ENCODE measurements at places on chromosomes 16 and 17.

DNA sequence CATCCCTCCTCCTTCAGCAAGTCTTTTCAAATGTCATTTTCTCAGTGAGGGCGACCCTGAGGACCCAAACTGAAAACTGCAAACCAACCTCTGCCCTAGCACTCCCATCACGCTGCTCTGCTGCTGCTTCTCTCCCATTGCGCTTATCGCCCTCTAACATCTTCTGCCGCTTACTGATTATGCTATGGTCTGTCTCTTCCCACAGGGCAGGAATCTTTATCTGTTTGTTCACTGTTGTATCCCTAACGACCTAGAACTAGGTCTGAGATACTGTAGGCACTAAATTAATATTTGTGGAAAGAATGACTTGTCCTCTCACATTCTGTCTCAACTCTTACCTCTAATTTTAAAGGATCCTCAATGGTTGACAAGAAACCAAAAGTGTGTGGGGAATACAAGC is 12.5 kb downstream of the ZSCAN32 start:
- no peak for DNase-seq

- DNase-seq = no peak
These were observed 46.1 kb downstream of the RAB11FIP3 start for GRCh38 chr16:471353-472198.

DNA sequence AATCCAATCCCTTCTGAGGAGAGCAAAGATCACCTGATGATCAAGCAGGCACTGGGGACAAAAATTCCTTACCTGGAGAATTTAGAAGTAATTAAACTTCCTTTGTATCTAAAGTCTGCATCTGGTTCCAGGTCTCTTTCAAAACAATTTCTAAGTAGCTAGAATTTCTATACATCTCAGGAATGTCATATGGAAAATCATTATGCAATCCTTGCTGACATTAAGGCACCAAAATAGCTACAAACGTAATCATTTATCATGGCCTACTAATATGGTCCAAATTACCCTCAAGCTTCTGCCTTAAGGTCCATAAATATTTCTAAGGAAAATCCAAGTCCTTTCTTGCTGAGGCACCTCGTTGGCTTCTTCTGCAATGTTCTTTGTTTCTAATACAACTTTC is 32.9 kb upstream of the YPEL2 start:
- no peak for DNase-seq

GRCh38 chr17:43169561-43170139 is 1.4 kb upstream of the NBR1 start:
- DNase-seq = peak; percentile 13

- peak; percentile 15 for DNase-seq
These were observed 31.2 kb upstream of the TENT4B start for GRCh38 chr16:50121721-50122445.

- DNase-seq = peak; percentile 52
These were observed 68.7 kb downstream of the RAI1 start for GRCh38 chr17:17749921-17750320.

- no peak for DNase-seq
These were observed 14.6 kb upstream of the SLC38A7 start for GRCh38 chr16:58699151-58699550.

- no peak for DNase-seq
These were observed 240.5 kb downstream of the GSG1L start for GRCh38 chr16:27822996-27823395.

GRCh38 chr17:76384222-76384986 is at the start of gene SPHK1:
Gene SPHK1 (plus strand): TSS chr17:76384609. CDS start chr17:76385645, 1,036 bp downstream.
- peak; percentile 59 for DNase-seq

GRCh38 chr17:40522250-40522960 is 21.0 kb upstream of the TNS4 start:
- no peak for DNase-seq

DNA sequence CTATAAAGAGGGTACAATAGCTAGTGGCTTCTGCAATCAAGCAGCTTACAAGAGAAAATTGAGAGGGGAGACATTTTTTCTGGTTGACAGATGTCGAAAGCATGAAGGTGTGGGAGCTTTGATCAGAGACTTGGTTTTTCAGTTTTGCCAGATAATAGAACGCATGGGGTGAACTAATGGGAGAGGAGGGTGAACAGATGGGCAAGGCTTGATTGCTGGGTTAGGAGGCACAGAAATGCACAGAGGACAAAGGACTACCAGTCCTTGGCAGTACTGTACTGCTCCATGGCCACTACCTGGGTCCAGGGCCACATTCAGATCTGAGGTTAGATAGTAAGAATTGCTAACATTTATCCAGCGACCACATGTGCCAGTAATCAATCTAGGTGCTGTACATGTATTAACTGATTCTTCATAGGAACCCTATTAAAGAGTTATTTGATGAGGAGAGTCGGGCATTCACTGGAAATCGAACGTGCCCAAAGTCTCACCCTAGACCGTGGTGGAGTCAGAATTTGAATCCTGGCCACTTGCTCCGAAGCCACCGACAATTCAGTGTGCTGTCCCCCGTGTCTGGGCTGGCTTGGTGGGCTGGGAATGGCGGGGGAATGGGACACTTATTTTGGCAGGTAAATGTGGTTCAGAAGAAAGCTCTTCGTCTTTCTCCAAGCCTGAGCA is 873 bp upstream of the KSR1 start:
- DNase-seq = no peak

DNA sequence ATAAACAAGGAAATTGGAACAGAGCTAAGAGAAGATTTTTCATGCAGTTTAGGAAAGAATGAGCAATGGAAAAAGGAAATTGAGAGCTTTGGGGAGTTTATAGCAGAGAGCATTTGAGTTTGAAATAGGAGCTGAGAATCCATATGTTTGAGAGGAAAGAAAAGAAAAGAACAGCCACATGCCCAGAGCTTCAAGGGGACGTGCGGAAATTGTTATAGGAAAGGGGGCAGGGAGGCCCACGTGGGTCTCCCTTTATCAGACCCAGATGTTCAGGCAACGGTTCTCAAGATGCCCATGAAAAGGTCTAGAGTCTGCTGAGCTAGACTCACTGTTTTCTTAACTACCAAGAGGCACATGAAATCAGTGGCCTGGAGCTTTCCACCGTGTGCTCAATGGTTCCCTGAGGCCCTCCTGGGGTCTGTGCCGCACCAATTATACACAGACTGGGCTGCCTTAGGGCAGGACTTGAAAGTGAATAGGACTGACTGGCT is 31.2 kb downstream of the CHD9 start:
- no peak for DNase-seq

DNA sequence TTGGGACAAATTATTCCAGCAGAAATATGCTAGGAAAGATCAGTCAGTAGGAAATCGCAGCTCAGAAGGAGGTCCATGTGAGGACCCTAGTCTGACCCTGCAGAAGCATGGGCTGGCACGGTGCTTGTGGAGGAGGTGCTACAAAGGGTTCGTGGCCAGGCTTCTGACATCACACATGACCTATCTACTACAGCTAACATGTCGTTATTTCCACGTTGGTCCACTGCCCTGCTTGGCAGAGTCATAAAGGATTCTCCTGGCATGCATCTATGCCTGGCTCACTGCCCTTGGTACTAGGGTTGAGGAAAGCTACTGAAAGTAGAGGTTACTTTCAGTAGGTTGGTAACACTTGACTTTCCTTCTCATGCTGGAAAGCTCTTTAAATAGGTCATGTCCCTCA is 118.1 kb upstream of the SHISA6 start:
- DNase-seq = no peak

GRCh38 chr17:45958994-45959665 is 39.9 kb upstream of the STH start:
- DNase-seq = no peak

- peak; percentile 15 for DNase-seq
These were observed 5.7 kb upstream of the LPO start for GRCh38 chr17:58232707-58233156.

DNA sequence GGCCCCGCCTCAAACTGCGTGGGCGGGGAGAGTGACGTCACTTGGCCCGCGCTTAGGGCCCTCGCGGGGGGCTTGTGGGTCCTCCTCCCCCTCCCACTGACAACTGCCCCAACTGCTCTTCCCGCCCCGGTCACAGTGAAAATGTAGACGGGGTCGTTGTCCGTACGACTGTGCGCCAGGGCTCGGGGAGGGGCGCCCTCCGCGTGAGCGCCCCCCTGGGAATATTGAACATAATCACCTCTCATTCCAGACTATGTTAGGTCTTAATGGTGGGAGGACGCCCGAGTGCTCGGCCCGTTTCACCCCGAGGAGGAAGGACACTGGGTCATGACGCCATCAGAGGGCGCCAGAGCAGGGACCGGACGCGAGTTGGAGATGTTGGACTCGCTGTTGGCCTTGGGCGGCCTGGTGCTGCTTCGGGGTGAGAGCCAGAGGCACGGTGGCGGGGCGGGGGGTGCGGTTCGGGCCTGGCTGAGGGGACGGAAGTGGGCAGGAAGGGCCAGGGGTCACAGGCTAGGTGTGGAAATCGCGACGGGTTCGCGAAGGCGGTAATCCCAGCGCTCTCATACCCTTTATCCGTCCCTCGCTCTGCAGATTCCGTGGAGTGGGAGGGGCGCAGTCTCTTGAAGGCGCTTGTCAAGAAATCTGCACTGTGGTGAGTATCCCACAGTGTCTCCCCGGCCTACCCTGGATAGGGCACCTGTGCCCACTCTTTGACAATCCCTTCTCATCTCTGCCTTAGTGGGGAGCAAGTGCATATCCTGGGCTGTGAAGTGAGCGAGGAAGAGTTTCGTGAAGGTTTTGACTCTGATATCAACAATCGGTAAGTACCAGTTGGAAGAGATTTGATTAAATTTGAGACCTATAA is at the start of gene ELP5:
TSS of gene ELP5 (plus strand) at position 40 of the 868 bp plus-strand sequence. CDS start at position 376, 336 bp downstream.
- DNase-seq = peak; percentile 89

DNA sequence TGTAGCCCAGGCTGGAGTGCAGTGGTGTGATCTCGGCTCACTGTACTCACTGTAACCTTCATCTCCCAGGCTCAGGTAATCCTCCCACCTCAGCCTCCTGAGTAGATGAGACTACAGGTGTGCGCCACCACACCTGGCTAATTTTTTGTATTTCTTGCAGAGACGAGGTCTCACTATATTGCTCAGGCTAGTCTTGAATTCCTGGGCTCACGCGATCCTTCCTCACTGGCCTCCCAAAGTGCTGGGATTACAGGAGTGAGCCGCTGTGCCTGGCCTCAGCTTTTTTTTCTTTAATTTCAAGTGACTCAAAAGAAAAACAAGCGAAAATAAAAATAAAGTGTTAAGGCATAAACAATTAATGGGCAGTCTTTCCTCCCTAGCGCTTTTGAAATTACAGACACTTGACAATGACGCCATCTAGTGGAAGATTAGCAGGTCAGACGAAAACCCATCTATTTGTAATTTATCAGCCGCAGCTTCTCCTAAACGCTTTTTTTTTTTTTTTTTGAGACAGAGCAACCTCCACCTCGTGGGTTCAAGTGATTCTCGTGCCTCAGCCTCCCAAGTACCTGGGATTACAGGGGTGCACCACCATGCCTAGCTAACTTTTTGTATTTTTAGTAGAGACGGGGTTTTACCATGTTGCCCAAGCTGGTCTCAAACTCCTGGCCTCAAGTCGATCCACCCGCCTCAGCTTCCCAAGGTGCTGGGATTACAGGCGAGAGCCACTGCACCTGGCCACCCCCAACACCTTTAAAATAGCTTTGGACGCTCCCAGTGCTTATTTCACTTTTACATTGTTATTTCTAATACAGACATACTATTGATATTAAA is 28.1 kb upstream of the PECAM1 start:
- DNase-seq = no peak

DNA sequence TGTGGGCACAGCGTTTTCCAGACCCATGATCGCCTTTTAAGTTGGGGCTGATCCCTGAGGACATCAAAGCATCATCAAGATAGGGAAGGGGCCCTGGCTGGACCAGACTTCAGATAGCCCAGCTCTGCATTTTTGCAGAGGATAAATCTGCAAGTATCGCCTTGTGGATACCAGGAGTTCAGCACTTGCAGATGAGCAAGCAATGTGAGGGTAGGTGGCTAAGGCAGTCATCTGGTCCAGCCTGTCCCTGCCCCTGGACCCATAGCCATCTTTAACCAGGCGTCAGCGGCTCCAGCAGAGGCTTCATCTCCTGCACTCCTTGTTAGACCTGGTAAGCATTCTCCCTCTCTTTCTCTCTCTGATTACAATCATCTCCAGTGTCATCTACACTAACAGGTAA is 9.0 kb upstream of the MRPS23 start:
- DNase-seq = no peak

- DNase-seq = no peak
These were observed 30.3 kb downstream of the IRF8 start for GRCh38 chr16:85929259-85929721.

DNA sequence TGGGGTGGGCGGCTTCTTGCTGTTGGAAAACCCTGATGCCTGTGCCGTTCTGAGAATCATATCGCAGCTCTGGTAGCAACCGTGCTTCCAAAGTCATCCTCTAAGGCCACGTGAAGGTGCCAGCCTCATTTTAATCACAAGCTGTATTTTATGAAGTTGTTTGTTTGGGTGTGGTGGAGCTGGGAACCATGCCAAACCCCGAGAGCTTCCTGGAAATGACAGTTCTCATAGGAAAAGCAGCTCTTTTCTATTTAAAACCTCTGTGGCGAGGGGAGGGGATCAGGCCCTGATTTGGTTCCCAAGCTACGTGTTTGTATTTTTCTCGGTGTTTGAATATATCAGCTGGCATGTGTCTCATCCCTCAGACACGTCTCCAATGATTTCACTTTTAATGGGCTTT is 21.7 kb downstream of the KNOP1 start:
- peak; percentile 44 for DNase-seq

DNA sequence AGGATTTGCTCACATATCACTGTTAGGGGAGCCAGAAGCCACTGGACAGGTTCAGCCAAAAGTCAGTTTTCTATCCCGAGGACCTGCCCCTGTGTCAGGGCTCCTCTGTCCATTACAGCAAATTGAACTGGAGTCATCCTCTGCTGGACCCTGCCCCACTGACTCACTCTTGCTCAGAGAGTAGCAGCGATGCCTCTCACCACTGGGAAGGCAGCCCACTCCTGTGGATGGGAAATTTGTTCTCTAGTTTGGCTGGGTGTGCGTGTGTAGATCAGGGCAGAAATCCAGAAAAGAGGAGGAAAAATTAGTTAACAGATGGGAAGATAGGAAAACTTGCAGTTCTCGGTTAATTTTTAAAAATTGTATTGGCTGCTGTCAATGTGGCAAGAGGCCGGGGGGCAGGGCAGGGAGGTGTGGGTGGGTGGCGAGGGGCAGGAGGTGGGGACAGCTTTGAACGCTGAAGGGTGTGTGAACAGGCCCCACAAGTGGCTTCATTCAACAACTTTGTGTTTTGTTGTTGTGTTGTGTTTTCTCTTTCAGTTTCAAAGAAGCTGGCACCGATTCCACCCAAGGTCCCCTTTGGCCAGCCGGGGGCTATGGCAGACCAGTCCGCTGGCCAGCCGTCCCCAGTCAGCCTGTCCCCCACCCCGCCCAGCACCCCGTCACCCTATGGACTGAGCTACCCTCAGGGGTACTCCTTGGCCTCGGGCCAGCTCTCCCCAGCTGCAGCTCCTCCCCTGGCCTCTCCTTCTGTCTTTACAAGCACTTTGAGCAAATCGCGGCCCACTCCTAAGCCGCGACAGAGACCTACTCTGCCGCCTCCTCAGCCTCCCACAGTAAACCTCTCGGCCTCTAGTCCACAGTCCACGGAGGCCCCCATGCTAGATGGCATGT is 33.6 kb downstream of the ELAC2 start:
- no peak for DNase-seq

Measured in stimulated activated CD4-positive, alpha-beta T cell treated with anti-CD3 and anti-CD28 coated beads, Interleukin-4, amount 100 ng/mL, for 24 hours (primary cell).